Foreskin keratinocyte (primary cell): ENCODE measurements at places on chromosomes 7 and 10. TPM values are rescaled to one million over a fixed set of nuclear protein-coding genes. Genes with fewer than 3 reads are reported as not detected.

DNA sequence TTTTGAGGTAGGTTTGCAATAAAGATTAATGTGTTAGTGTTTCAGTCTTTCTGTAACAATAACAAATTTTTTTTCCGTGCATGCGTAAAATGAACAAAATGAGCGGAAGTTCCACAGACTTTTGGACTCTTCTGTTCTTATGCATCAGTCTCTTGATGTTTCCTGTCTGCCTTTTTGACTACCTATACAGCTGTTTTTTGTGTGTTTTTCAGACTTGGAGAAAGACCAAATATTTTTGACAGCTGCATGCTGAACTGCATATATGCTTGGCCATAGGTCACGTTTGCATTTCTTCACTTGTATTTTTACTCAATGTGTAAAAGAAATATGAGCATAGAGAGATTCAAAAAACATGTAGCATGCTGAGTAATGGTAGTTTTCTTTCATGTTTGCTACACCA lies 119.3 kb downstream of the BBS9 start:
- no peak for DNase-seq

Gene DENND2A
- 1.1 and 3.0 TPM in 2 replicates for total RNA-seq

Gene SORCS3
- not detected in 2 replicates for total RNA-seq

DNA sequence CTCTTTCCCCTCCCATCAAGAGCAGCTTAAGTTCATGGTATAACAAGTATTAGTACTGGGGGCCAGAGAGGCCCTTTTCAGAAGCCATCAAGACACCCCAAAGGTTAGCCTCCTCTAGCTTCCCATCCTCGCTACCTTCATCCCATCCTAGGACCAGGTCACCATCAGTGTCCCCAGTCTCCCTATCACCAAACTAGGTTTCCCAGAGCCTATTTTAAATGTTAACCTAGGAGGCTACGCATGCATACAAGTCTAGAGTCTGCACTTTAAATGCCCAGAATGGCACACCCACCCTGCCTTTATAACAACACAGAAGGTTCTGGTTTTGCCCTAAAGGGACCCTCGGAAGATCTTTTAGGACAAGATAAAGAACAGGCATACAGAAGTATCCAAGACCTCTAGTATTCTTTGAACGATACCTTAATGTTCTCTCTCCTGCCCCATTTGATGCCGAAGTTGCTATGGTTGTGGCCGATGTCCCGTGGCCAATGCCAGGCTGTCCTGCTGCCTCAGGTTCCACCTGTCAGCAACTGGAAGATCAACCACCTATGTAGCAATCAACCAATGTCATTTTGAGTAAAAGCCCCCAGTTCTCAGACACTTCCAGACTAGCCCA lies 2.2 kb downstream of the GPRIN2 start:
- no peak for DNase-seq

Gene FBXO24
- 0.27 and 0.49 TPM in 2 replicates for total RNA-seq

DNA sequence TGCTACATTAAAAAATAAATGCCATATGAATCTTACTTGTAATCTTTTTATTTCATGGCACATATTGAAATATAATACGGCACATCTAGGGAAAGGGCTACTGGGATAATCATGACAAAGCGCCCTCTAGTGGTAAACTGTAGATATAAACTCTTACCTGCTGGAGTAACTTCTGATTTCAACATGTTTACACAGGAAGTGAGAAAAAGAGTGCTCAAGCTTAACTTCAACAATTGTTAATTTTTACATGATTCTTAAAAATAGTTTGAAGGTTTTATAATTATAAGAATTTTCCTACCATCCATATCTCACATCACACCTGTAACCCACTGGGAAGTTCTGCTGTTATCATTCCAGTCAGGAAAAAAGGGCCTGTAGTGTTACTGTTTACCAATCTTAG lies 2.0 kb upstream of the HEPACAM2 start:
- DNase-seq, result peak; percentile 42

Gene ELFN1
- total RNA-seq, result 0.10 TPM in 1 of 2 replicates, not detected in the other

- no peak for DNase-seq
Measured at GRCh38 chr10:851901-852300, 79.6 kb downstream of the LARP4B start.

DNA sequence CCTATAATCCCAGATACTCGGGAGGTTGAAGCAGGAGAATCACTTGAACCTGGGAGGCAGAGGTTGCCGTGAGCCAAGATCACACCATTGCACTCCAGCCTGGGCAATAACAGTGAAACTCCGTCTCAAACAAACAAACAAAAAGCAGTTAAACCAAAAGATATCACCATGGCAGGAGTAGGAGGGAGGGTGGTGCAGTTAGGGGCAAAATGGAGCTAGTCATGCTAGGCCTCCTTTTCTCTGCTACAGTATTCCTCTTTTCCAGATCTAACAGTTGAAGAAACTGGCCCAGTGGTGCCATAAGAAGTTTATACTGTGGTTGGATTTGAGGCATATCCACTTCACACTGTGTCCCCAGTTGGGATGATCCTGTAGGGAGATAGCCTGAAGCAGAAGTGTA lies 261.6 kb downstream of the SKIDA1 start:
- DNase-seq, result no peak

- no peak for DNase-seq
Measured at GRCh38 chr7:78326876-78327275, 528.3 kb downstream of the PHTF2 start.

Gene GRID2IP
- 0.04 and 0.14 TPM in 2 replicates for total RNA-seq

- DNase-seq, result no peak
Measured at GRCh38 chr7:35727571-35727970, 32.6 kb upstream of the HERPUD2 start.

Gene GPR37
- 1.4 and 1.6 TPM in 2 replicates for total RNA-seq

Gene MYO3A
- total RNA-seq, result not detected in 2 replicates
